ENCODE measurements at places on chromosomes 3 and 15. TPM values are rescaled to one million over a fixed set of nuclear protein-coding genes. Genes with fewer than 3 reads are reported as not detected.

DNA sequence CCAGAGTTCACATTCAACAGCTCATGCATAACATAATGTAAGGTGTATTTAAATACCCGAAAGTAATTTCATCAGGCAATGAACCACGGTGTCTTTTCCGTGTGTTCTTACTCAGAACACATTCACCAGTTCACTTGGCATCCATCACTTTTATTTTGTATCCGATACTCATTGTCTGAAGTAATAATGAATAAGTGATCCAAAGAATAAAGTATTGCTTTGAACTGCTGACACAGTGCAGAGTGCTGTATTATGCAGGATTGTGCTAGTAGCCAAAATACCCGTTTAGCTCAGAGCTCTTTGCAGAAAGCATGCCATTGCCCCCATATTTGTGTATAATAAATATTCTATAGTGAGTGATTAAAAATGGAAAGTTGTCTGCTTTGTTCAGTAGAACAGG, 460.9 kb upstream of the KCNMB2 start:
- no peaks in the 10 kb centered on the region for H3K4me1 ChIP-seq
- DNase-seq, result no peak
- H3K27me3 ChIP-seq, result no peaks in the 10 kb centered on the region
- no peaks in the 10 kb centered on the region for H3K36me3 ChIP-seq
- H3K27ac ChIP-seq, result no peak overlapping the region

GRCh38 chr15:91813924-91814323, 39.6 kb upstream of the SLCO3A1 start:
- no peaks in the 10 kb centered on the region for H3K27me3 ChIP-seq
- H3K4me3 ChIP-seq, result no peak overlapping the region
- H3K27ac ChIP-seq, result no peak overlapping the region
- no peak for DNase-seq
- H3K36me3 ChIP-seq, result no peaks in the 10 kb centered on the region

GRCh38 chr15:85142312-85142711, 160.7 kb downstream of the PDE8A start:
- peaks cover 28% of the 10 kb centered on the region for H3K36me3 ChIP-seq
- H3K4me3 ChIP-seq, result no peak overlapping the region
- no peaks in the 10 kb centered on the region for H3K4me1 ChIP-seq
- no peak for DNase-seq
- no peak overlapping the region for H3K27ac ChIP-seq
- no peaks in the 10 kb centered on the region for H3K27me3 ChIP-seq

GRCh38 chr15:62749036-62749815, 293.3 kb upstream of the TPM1 start:
- no peaks in the 10 kb centered on the region for H3K27me3 ChIP-seq
- no peak for DNase-seq
- H3K4me3 ChIP-seq, result no peak overlapping the region

DNA sequence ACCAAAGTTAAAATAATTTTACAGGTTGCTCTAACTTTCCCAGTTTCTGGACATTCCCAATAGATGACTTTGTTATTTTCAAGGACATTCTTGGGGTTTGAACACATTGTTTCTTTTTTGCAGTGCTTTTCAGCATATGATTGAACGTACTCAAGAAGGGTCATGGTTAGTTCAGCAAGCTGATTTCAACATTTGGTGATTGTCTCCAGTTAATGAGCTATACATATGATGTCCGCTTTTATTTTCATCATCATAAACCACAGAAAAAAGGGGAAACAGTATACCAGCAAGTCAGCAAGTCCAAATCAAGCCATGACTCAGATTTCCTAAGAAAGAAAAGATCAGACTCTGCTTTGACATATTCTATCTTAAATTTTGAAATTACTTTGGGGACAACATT, 69.4 kb downstream of the B3GALNT1 start:
- no peak overlapping the region for H3K4me3 ChIP-seq
- DNase-seq, result no peak
- no peaks in the 10 kb centered on the region for H3K4me1 ChIP-seq
- H3K27me3 ChIP-seq, result no peaks in the 10 kb centered on the region

DNA sequence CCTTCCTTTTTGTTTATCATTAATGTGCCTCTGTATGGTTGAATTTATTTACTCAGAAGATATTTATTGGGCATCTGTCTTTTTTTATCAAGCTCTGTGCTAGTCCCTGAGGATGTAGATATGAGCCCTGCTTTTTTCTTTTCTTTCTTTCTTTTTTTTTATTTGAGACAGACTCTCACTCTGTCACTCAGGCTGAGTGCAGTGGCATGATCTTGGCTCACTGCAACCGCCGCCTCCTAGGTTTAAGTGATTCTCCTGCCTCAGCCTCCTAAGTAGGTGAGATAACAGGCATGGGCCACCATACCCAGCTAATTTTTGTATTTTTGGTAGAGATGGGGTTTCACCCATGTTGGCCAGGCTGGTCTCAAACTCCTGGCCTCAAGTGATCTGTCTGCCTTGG, 58.5 kb downstream of the MBNL1 start:
- no peak for DNase-seq
- H3K4me3 ChIP-seq, result no peak overlapping the region
- H3K36me3 ChIP-seq, result no peaks in the 10 kb centered on the region
- H3K4me1 ChIP-seq, result peaks cover 79% of the 10 kb centered on the region

DNA sequence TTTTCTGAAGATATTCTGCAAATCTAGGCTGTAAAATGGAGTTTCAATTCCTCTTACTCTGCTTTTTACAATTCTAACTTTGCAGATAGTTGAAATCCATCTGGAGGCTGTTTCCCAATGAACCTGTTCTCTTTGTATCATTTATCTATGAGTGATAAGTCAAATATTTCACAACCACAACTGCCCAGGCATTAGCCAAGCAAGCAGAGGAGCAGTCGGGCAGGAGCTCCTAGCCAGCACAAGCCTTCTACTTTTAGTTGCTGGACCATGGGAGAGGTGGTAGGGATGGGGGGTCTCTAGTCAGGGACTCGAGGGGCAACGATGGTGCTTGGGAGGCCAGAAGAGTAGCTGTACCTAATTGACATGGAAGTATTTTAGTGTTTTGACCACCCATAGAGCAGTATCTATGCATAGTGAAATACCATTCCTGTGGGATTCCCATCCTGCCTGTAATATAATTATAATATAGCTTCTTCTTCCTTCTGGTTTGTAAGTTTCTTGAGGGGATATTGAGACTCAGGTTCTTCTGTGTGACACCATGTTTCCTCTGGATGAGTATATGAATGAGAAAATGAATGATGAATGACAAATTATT, 353.5 kb upstream of the IL12A start:
- H3K4me3 ChIP-seq, result no peak overlapping the region
- H3K27me3 ChIP-seq, result no peaks in the 10 kb centered on the region
- no peak for DNase-seq
- no peak overlapping the region for H3K27ac ChIP-seq

GRCh38 chr15:101723171-101723873, 951 bp downstream of the TARS3 start:
- peaks cover 4% of the 10 kb centered on the region for H3K36me3 ChIP-seq
- H3K27ac ChIP-seq, result peak overlapping the region; percentile 94
- no peak for DNase-seq

DNA sequence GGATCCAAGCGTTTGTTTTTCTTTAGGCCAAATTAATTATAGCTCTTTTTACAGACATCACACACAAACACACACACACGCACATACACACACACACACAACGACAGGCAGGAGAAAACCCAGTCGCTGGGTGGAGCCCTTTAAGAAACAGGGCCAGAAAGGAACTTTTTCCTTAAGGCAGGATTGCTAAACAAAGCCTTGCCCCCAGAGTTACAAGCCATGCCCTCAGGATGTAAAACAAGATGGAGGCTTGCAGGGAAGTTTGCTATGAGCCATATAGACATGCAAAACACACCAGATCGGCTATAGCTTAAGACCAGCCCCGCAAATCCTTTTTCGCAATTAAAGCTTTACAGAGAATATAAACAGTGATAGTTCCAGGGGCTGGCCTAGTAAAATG, 16.3 kb upstream of the IQCF2 start:
- H3K4me3 ChIP-seq, result no peak overlapping the region
- DNase-seq, result no peak
- no peaks in the 10 kb centered on the region for H3K36me3 ChIP-seq
- no peaks in the 10 kb centered on the region for H3K27me3 ChIP-seq
- no peak overlapping the region for H3K27ac ChIP-seq

DNA sequence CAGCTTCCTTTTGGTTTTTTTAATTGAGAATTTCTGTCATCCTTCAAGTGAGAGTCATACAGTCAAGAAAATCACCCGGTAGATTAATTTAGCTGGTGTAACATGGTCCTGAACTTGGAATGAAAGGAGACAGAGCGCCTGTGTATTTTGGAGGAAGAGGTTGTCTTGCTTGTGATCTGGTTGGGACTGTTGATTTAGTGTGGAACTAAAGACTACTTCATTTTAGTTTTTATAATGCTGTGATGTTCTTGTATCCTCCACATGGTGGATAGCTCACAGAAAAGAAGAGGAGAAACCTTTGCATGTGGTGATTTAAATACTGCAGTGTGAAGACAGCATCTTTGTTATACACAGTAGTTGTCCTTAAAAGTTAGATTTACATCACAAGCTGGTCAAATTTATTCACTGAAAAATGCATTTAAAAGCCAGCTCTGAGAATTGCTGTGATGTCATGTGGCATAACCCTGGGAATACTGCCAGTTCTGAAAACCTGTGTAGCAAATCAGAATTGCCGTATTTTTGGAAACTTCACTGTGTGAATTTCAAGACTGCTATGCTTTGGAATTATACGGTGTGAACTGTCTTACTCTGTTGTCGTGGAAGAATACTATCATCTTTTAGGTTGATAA, 268.5 kb downstream of the PTPRG start:
- no peaks in the 10 kb centered on the region for H3K4me1 ChIP-seq
- no peaks in the 10 kb centered on the region for H3K27me3 ChIP-seq
- H3K36me3 ChIP-seq, result no peaks in the 10 kb centered on the region

DNA sequence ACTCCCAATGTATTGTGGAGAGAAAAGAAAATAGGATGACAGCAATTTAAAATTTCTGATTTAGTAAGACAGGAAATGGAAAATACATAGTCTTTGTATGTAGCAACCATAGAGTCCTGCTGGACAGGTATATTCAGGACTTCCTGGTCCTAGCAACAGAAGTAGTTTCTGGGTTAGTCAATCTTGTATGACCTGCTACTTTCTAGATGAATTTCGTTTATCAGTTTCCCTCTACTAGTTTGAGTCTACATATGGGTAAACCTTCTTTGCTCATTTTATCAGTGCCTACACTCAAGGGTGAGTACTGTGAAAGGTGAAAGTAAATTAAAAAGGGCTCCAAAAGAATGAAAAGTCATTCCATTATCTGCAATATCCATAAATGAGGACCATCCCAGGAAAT, 309.8 kb downstream of the UNC13C start:
- no peak for DNase-seq
- no peaks in the 10 kb centered on the region for H3K4me1 ChIP-seq
- no peaks in the 10 kb centered on the region for H3K27me3 ChIP-seq
- H3K4me3 ChIP-seq, result no peak overlapping the region
- H3K36me3 ChIP-seq, result no peaks in the 10 kb centered on the region
- no peak overlapping the region for H3K27ac ChIP-seq

DNA sequence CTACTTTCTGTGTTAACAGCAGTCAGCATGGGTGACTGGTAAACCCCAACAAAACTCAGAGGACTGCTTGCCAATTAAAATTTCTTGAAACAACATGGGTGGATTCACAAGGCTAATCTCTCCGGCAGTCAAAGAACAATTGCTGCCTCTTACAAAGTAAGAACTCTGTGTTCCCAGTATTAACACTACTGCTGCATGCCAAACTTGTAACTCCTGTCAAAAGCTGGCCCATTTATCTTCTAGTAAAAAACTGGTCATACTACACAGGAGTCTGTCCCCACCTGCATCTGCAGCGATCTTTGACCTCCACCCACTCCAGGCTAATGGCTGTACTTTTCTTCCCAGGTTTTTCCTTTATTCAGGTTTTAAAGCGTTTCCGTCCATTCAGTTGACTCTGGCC, 8.7 kb upstream of the ZNF589 start:
- H3K27me3 ChIP-seq, result no peaks in the 10 kb centered on the region
- no peak for DNase-seq
- H3K4me1 ChIP-seq, result peaks cover 32% of the 10 kb centered on the region
- no peaks in the 10 kb centered on the region for H3K36me3 ChIP-seq
- peak overlapping the region; percentile 61 for H3K27ac ChIP-seq

GRCh38 chr3:87203809-87204208, 23.3 kb upstream of the CHMP2B start:
- H3K27me3 ChIP-seq, result no peaks in the 10 kb centered on the region
- no peaks in the 10 kb centered on the region for H3K36me3 ChIP-seq
- DNase-seq, result no peak
- H3K27ac ChIP-seq, result no peak overlapping the region
- H3K4me3 ChIP-seq, result no peak overlapping the region
- no peaks in the 10 kb centered on the region for H3K4me1 ChIP-seq

DNA sequence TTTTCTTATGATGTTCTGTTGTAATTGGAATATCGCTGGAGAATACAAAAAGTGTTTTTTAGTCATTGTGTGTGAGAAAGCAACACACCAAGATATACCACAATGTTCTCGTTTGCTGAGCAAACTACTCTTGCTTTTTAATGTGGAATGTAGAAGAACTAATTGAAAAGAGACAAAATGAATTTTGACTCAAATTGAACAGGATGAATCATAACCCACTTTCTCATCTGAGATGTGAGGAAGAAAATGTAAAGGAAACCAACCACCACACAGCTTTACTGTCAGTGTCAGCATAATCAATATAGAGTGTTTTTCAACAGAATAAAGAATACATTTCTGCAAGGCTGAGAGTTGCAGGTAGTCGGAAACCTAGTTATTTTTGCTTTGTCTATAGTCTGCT, 448.8 kb upstream of the TPRG1 start:
- H3K27ac ChIP-seq, result no peak overlapping the region
- DNase-seq, result no peak
- peaks cover 7% of the 10 kb centered on the region for H3K4me1 ChIP-seq
- H3K27me3 ChIP-seq, result no peaks in the 10 kb centered on the region
- H3K4me3 ChIP-seq, result no peak overlapping the region

- no peak overlapping the region for H3K27ac ChIP-seq
- H3K27me3 ChIP-seq, result no peaks in the 10 kb centered on the region
- H3K4me3 ChIP-seq, result no peak overlapping the region
- peaks cover 4% of the 10 kb centered on the region for H3K4me1 ChIP-seq
- H3K36me3 ChIP-seq, result no peaks in the 10 kb centered on the region
- DNase-seq, result no peak
Measured at GRCh38 chr3:64082961-64083541, 59.8 kb upstream of the PSMD6 start.

- H3K36me3 ChIP-seq, result no peaks in the 10 kb centered on the region
- H3K4me1 ChIP-seq, result no peaks in the 10 kb centered on the region
- peak; percentile 69 for DNase-seq
- peak within 1 kb of the TSS; percentile 54 for H3K4me3 ChIP-seq
- peak within 1 kb of the TSS; percentile 26 for H3K27ac ChIP-seq
Measured at GRCh38 chr3:126654571-126655383, at the start of gene TXNRD3. TSS of gene TXNRD3 (minus strand) at chr3:126655124.

The HGD gene
- total RNA-seq, result not detected

The ABHD17C gene
- total RNA-seq, result 2.0 TPM

The COL6A5 gene
- total RNA-seq, result not detected

The LRIG1 gene
- 55.9 TPM for total RNA-seq

The PYGO1 gene
- total RNA-seq, result 7.6 TPM

The CFAP100 gene
- 6.1 TPM for total RNA-seq

The C3orf85 gene
- total RNA-seq, result not detected

The ZNF385D gene
- 2.7 TPM for total RNA-seq

Measured in tibial nerve (tissue), 4 donors.